ENCODE measurements at places on chromosomes 12 and 14.
A peak's percentile ranks its signal among the peaks of the same experiment; 100 is the strongest.

- DNase-seq, result no peak
These were observed 59.3 kb downstream of the C14orf132 start for GRCh38 chr14:96098309-96098998.

- no peak for DNase-seq
These were observed 35.0 kb upstream of the GALNT9 start for GRCh38 chr12:132364348-132364902.

GRCh38 chr14:99660006-99660566 lies 15.2 kb downstream of the HHIPL1 start:
- no peak for DNase-seq

GRCh38 chr14:77473921-77474320 lies 16.0 kb downstream of the AHSA1 start:
- DNase-seq, result no peak

GRCh38 chr14:30708157-30708556 lies 86.0 kb downstream of the SCFD1 start:
- no peak for DNase-seq

DNA sequence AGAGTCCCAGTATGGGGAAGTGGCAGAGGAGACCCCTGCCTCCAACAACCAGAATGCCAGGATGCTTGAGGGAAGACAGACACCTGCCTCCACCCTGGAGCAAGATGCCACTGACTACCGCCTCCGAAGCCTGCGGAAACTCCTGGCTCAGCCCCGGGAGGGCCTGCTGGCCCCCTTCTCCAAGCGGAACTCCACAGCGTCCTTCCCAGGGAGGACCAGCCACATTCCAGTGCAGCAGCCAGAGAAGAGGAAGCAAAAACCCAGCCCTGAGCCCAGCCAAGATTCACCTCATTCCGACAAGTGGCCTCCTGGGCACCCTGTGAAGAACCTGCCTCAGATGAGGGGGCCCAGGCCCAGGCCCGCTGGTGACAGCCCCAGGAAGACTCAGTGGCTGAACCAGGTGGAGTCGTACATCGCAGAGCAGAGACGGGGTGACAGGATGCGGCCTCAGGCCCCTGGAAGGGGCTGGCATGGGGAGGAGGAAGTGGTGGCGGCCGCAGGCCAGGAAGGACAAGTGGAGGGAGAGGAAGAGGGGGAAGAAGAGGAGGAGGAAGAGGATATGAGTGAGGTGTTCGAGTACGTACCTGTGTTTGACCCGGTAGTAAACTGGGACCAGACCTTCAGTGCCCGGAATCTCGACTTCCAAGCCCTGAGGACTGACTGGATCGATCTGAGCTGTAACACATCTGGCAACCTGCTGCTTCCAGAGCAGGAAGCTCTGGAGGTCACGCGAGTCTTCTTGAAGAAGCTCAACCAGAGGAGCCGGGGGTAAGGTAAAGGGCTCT lies 93.7 kb downstream of the B4GALNT3 start:
- no peak for DNase-seq

- DNase-seq, result peak; percentile 58
These were observed 3.6 kb downstream of the TNS2 start for GRCh38 chr12:53053218-53054111.

DNA sequence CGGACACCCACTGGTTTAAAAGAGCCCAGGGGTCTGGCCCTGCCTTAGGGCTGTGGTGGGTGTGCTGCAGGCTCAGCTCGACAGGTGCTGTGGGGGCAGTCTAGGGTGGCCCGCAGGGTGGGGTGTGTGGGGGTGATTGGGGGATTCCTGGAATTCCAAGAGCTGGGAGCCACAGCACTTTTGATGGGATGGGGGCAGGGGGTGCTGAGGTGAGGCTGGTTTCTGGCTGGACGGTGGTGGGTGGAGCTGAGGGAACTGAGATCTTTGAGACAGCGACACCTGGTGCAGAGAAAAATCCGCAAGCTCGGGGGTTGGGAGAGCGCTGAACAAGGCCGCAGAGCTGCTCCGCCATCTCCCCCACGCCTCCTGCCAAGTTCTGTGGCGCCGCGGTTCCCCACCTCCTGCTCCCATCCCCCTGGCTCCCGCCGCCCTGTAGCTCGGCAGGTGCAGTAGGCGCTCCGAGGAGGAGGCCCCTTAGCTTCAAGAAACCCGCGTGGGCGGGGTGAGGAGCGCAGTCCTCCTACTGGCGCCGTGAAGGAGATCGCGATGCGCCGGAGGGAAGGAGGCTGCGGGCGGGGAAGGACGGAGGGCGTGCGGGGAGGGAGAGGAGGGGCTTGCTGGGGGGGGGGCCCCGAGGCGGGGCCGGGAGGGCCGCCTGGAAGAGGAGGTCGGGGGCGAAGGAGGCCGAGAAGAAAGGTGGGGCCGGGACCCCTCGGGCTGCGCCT lies 1.3 kb upstream of the TEDC1 start:
- DNase-seq, result peak; percentile 80

DNA sequence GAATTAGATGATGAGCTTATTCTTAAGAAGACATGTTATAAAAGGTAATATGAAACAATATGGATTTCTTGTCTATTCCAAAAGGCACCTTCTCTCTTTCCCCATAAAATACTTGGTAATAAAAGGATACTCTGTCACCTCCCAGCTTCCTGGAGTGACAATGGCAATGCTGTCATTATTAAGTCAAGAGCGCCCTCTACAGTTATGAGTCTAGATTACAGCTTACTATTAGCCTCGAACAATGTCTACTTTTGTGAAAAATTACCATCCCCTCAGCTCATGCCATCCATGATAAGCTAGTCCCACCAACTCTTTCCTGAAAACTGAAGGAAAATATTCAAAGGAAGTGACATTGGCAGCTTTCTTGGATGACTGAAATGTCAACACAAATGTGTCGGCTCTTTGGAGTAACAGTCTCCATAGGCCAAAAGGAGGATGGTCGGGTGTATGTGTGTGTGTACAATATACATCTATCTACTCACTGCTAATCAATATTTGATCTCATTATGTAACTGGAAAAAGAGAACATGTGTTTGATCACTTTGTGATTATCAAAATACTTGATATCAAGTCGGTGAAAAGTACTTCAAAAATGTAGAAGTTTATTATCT lies 48.7 kb upstream of the CDKN3 start:
- peak; percentile 29 for DNase-seq

GRCh38 chr12:15520844-15521243 lies 198.5 kb downstream of the PTPRO start:
- no peak for DNase-seq

DNA sequence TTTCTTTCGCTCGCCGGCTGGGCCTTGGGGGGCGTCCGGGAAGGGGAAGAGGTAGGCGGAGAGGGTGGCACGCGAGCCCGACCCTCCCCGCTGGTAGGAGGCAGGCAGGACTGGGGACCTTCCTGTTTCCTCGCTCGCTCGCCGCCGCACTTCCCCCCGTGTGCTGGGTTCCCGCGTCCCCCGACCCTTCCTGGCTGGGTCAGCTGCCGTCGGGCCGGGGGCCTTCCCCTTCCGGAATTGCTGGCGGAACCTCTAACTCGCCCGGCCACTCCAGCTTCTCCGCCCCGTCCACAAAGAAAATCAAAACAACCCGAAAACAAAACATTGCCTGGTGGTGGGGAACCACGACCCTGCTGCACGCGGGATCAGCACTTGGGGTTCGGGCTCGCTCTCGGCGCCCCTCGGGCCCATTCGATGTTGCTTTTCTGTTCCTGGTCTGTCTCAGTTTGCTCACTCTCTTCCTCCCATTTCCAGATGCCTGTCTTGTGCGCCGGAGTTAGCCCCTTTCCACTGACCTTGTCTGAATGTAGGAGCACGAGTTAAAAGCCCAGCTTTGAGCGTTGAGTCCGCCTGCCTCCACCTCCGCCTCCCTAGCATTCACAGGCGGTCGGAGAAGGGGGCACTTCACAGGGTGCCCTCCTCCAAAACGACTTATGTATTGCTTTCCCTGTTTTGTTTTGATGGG lies 581 bp downstream of the PAPOLA start:
- peak; percentile 65 for DNase-seq

- DNase-seq, result no peak
These were observed 22.6 kb upstream of the TRAF3 start for GRCh38 chr14:102754370-102755262.

- no peak for DNase-seq
These were observed 1.4 kb downstream of the NIN start for GRCh38 chr14:50829489-50830043.

DNA sequence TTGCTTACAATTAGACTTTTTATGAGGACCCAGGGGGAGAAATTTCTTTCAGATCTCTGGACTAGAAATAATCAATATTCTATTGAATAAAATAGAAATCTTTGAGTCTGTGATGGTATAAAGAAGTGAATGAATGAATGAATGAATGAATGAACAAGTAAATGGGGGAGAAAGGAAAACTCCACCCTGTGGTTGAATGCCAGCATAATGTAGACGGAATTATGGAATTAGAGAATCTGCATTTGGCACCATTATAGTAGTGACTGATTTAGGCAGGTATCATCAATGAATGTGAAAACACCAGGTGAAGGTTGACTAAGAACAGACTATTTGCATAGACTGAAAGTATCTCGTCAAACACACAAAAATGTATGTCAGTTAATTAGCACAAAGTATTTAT lies 135.0 kb downstream of the FBXL14 start:
- DNase-seq, result no peak

DNA sequence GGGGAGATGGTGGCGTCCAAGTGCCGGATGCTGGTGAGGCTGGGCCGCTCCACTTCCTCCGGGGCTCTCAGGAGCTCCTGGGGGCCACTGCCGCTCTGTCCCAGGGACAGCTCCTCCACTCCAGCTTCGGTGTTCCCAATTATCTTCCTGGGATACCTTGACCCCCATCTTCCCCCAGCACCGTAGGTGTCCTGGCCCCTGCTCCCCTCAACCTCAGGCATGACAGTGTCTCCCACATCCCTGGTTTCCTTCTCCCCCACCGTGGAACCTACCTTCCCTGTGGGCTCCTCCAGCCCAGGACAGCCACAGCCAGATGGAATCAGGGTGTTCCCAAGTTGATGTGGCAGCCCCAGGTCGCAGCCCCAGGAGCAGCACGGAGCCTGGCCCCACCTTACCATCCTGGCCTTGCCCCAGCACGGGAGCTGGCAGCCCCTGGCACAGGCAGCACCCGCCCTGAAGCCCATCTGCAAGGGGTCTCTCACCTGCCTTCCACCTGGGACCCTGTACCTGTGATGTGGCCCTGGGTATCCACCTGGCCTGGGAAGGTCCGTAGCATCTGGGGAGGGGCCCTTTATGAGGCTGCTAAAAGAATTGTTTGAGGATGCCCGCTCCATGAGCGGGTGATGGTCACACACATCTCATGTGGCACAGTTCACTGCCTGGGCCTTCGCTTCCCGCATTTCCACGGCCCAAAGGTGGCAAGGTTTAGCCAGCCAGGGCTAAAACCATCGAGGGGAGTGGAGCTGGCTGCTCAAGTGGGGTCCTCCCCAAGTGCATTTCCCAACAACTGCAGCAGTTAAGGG lies 4.1 kb downstream of the TMEM121 start:
- no peak for DNase-seq

- no peak for DNase-seq
These were observed 629.3 kb downstream of the DIO2 start for GRCh38 chr14:79581912-79582576.

GRCh38 chr12:65993173-65993572 lies 137.4 kb downstream of the LLPH start:
- no peak for DNase-seq

DNA sequence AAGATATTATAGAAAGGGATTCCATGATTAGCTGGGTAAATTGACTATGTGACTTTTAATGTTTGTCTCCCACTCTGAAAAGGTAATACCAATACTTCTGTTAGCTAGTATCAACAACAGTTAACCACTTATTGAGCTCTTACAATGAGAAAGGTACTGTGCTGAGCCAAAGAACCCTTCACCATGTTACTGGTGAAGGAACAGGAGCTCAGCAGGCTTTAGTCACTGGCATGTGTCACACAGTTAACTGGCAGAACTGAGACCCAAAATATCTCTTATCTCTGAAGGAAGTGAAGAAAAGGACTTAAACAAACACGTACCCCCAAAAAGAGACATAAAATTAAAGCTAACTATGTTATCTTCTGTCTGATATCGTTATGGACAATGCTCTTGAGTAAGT lies 170.6 kb downstream of the MED13L start:
- DNase-seq, result no peak

DNA sequence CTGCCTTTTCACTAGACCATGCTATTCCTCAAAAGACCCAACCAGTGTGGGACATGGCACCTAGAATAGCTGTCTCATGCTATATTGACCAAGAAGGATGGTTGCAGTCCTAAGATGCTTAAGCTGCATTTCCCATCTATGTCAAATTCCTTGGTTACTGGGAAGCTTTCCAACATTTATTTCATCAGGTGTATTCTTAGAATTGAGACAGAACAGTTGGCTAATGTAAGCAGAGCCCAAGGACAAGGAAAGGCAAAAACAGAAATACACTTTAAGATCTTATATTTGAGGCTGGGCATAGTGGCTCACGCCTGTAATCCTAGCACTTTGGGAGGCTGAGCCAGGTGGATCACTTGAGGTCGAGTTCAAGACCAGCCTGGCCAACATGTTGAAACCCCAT lies 24.7 kb downstream of the ARG2 start:
- no peak for DNase-seq

- DNase-seq, result no peak
These were observed 62.6 kb upstream of the BBS10 start for GRCh38 chr12:76410781-76411180.

- no peak for DNase-seq
These were observed 29.7 kb upstream of the PSMA6 start for GRCh38 chr14:35262436-35262835.

- peak; percentile 31 for DNase-seq
These were observed 525.2 kb upstream of the CCDC196 start for GRCh38 chr14:65961004-65961403.

DNA sequence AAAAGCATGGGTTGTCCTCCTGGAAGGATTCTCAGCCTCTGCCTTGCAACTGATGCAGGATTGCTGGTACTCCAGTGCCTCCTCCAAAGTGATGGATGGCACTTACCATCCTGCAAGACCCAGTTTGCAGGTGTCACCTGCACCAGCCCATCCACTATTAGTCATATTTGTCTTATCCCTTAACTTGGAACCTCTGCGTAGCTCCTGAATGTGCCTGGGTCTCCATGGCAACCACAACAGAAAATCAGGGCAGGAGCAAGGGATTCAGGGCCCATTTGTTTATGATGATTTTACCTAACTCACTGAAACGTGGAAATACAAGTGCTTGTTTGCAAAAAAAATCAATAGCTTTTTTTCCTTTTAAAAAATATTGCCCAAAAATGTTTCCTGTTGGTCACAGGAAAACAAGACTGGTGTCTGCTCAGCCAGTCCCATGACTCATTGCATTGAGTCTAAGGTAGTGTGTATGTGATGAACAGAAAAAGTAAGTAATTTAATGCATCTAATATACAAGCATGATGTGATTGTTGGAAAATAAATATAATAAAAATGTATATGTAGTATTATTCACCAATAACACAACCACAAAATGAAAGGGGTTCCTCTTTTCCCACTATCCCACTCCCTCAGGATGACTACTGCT lies 1196.3 kb upstream of the TMEM132C start:
- DNase-seq, result no peak

- DNase-seq, result no peak
These were observed 179.1 kb upstream of the HIF1A start for GRCh38 chr14:61516118-61516743.
